Right hindlimb (tissue), 1 donor: ENCODE measurements at places on chromosomes 7 and 10.

DNA sequence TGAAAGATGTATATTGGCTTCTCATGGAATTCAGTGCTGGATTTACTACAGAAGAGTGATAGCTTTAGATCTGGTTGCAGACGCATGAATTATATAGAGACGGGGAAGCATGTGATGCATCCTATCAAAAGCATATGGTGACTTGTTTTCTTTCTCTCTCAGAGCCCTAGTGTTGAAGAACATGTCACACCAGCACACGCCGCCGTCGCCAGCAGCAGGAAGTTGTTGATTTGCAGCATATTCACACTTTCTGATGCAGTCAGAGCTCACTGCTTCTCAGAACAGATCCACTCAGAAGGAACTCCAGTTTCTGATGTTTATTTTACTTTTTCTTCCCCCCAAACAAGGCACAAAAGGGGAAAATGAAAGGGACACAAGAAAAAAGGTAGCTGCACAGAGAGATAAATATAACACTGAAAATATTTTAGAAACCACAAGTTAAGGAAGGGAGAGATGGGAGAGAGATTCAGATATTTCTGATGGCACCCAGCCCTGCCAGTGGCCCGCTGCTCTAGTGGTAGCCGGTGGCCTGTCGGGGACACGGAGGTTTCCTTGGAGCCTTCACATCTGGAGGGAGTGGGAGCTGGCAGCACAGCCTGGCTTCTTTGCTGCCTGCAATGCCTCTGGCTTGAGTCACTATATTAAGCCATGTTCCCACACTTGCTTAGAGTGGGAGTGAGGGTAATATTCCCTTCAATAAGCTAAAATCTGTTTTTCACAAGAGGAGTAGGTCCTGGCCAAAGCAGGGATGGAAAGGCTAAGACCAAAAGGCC is 123.2 kb downstream of the NRP1 start:
- no peak for DNase-seq

GRCh38 chr7:36171503-36171902 is 18.4 kb downstream of the EEPD1 start:
- DNase-seq = no peak

GRCh38 chr10:54614072-54614471 is 187.0 kb downstream of the PCDH15 start:
- DNase-seq = no peak

DNA sequence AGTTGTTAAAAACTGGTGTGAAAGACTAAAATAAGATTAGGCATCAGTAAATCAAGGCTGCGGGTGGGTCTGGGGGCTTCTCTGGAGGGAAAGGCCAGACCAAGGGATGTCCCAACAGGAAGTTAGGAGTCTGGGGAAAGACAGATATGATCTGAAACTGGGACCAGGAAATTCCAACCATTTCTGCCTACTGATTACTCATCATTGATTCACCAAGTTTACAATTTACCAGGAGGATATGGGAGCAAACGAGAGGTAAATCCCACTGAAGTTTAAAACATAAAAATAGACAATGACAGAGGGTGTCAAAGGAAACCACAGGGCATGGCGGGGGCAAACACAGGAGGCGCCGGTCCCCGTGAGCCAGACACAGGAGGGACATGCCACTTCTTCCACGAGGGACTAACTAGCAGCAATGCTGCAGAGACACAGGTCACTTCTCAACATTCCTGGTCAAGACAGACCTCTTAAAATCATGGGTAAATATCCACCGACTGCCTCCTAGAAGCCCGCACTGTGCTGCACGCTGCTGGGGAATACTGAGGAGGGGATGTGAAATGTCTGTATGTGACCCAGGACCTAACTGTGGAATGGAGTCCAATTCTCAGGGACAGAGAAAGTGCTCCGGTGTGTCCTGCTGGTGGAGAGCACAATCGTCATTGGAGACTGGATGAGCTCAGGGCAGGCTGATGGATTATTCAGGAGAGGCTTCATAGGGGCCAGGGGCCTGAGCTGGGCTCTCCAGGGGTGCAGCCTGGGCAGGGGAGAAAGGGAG is 153.4 kb upstream of the KLF14 start:
- no peak for DNase-seq

- no peak for DNase-seq
Observed at GRCh38 chr7:74093671-74094223, 10.1 kb downstream of the LIMK1 start.

DNA sequence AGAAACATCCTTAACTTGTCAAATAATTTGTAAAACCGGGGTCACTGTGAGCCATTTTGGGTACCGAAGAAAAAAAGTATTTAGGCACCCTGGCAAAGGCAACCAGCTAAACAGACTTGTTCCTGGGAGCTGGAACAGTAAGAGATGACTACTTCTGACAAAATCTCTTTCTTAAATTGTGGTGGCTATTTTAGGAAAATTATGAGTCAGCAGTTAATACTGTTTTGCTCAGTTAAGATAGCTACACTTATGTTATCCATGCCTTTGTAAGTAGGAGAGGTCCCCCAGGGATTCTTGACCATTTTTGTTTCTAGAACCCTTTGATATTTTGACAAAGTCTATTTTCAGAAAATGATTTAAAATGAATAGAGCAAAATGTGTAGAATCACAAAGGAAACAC is 68.7 kb downstream of the TAX1BP1 start:
- no peak for DNase-seq
